ENCODE measurements at places on chromosomes 5 and 9.

DNA sequence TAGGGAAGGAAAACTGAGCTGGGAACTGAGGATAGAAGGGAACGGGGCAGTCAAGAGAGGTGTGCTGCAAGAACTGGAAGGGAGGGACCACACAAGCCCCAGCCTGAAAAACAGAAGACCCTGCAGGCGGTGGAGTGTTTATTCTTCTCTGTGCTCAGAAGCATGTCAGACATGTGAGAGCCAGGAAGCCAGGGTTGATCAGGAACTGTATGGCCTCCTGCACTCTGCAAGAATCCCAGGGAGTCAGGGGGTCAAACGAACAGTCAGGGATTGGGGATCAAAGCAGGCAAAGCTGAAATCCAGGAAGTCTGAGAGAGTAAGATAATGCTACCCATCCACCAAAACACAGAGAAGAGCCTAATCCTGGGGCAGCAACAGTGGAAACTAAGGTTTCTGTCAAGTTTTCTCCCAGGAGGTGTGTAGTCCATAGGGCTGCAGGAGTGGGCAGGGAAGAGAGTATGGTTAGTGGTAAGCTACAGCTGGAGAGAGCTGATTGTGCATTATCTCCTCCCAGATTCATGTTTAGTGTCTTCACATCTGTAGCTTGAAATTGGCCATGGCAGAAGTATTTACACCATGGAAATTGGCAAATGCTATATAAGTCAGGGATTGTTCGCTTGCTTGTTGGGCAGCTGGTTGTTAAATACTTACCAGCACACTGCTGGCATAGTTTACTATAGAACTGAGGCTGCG lies 115.4 kb upstream of the SLC44A1 start:
- no peak for DNase-seq

- no peak for DNase-seq
Observed at GRCh38 chr9:80448996-80449395, 877.2 kb downstream of the TLE4 start.

DNA sequence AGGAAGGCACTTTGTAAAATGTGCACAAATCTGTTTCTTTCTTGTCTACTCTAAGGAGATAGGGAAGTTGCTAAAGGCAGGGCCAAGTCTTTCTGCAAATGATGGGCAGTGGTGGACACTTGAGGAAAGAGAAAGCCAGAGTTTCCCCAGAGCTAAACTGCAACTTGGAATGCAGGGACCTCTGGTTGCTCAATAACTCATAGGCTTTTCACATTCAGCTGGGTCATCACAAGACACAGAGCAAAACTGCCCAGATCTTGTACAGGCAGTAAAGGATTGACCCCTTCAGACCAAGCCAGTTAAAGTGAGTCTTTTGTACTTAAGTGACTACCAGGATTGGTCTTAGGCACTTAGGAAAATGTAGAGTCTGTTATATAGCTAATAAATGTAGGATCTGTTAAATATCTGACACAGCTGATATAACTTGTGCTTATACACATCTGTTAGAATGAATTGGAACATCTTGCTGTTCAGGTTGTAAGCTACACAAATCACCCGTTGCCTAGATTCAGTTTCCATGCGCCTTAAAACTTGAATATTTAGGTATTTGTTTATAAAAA lies 13.5 kb upstream of the AGXT2 start:
- DNase-seq, result no peak

DNA sequence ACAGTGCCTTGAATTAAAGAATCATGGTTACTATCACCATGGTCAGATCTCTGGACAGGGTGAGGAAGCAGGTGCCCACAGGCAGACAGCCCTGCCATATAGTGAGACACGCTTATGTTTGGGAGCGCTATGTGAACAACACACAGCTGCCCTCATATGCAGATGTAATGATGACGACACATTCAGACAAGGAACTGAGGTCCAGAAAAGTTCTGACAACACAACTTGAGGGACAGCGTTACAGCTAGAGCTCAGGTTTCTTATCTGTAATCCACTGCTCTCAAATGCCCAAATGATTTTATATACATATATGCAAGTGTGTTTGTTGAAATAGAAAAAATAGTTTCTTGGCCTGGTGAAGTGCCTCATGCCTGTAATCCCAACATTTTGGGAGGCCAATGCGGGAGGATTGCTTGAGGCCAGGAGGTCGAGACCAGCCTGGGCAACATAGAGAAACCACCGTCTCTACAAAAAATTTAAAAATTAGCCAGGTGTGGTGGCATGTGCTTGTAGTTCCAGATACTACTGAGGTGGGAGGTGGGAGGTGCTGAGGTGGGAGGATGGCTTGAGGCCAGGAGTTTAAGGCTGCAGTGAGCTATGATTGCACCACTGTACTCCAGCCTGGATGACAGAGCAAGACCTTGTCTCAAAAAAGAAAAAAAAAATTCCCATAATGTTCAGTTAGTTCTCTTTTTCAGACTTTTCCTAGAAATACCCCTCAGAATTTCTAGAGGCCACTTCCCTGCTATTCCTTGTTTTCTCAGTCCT lies 423.2 kb downstream of the RAB3C start:
- no peak for DNase-seq

DNA sequence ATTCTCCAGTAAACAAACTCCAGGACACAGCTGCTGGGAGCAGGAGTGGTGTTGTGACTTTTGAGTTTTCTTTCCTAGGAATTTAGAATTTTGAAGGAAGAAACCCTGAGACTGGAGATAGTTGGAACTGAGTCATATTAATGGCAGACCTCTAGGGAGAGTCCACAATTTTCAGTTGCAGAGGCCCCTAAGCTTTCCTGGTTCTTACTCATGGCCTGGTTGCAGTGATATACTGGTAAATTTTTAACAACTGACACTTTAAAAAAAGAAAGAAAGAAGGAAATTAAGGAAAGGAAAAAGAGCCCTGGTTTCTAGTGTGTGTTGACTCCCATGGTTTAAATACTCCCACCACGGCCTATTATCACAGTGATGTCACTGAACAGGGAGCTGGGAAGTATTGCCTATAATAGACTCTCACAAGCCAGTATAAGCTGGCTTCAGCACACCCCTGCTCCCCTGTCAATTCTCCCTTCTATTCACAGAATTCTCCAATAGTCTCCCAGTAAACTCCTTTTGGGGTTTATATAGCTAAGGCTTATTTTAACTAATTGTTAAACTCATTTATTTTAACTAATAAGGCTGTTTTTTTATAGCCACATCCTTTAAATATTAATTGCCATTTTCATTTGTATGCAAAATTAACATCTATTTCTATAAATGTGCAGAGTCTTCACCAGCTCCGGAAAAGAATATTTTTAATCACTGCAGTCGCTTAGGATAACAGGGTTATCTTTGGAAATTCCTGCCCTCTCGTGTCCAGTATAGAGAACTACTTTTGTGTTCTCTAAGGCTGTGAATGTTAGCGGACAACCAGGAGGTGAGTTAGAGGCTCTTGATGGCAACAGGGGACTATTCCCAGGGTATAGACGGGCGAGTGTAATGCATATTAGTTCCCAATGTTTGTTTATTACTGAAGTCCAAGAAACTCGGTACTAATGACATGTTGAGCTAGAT lies 59.7 kb downstream of the GGTA1 start:
- no peak for DNase-seq

DNA sequence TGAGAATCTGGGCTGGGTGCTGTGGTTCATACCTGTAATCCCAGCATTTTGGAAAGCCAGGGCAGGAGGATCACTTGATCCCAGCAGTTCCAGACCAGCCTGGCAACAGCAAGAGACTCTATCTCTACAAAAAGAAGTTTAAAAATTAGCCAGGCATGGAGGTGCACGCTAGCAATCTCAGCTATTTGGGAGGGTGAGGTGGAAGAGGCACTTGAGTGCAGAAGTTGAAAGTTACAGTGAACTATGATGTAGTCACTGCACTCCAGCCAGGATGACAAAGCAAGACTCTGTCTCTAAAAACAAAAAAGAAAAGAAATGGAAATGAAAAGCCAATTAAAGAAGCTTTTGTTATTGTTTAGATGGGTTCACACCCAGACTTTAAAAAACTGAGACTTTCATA lies 131.6 kb upstream of the RASA1 start:
- DNase-seq, result no peak

DNA sequence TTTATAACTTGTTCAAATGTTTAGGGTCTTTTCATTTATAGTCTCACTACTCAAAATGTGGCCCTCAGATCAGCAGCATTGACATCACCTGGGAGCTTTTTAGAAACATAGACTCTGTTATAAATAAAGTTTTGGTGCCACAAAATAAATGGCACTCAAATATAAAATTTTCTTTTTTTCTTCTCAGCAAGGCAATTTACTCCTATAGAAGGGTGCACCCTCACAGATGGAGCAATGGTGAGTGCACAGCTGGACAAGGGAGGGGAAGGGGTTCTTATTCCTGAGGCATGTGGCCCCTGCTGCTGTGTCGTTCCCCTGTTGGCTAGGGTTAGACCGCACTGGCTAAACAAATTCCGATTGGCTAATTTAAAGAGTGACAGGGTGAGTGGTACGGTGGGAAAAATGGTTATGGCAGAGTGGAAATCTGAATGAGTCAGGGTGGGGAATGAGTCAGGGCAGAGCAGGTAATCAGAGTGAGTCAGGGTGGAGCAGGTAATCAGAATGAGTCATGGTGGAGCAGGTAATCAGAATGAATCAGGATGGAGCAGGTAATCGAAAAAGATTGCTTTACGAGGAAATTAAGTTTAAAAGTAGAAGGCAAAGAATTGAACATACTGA lies 31.8 kb upstream of the C7 start:
- no peak for DNase-seq

DNA sequence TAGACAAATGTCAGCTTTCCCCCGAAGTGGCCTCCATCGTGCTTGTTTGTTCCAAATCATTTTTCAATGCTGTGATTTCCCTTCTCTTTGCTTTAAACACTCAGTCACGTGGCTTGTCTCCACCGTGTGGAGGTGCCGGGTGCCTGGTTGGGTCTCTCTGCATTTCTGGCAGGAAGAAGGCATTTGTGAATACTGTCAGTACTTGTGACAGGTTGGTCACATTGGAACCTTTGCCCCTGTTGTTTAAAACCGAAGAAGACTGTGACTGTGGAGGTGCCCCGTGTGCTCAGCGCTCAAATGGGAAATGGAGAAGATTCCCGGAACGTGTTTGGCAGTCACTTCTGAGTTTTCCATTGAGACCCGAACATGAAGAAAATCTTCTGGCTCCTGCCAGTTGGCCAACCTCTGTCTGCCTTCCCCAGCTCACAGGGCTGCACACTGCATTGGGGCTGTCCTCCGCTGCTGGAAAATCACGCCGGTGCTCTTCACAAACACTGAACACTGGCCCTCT lies 74.6 kb downstream of the LMNB1 start:
- DNase-seq, result no peak

GRCh38 chr5:56302027-56302426 lies 68.9 kb upstream of the ANKRD55 start:
- DNase-seq, result no peak

DNA sequence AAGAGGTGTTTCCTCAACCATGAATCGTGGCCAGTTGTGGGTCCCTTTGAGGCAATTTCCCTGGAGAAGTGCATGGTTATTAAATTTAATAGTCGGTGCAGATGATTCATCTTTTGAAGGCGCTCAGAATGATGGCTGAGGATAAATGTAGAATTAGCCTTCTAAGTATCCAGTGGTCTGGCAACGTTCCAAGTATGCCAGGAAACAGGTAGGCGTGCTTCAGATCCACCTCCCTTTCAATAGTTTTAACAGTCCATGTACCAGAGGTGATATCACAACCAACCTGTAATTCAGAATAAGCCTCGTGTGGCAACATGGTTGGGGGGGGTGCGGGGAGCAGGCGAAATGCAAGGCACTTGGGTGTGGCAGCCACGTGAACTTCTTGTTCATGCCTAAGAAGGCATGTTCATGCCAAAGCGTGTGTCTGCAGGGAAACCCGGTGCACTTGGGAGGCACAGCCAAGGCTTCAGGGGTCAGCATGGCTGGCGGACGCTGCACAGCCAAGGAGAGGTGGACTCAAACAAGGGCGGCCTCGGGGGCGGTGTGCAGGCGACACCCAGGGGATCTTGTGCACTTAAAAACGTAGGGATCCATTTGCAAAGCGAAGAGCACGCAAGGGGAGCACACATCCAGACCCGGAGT lies 5.2 kb upstream of the NKD2 start:
- no peak for DNase-seq

GRCh38 chr9:125493384-125493783 lies 213.6 kb downstream of the MAPKAP1 start:
- DNase-seq, result no peak

DNA sequence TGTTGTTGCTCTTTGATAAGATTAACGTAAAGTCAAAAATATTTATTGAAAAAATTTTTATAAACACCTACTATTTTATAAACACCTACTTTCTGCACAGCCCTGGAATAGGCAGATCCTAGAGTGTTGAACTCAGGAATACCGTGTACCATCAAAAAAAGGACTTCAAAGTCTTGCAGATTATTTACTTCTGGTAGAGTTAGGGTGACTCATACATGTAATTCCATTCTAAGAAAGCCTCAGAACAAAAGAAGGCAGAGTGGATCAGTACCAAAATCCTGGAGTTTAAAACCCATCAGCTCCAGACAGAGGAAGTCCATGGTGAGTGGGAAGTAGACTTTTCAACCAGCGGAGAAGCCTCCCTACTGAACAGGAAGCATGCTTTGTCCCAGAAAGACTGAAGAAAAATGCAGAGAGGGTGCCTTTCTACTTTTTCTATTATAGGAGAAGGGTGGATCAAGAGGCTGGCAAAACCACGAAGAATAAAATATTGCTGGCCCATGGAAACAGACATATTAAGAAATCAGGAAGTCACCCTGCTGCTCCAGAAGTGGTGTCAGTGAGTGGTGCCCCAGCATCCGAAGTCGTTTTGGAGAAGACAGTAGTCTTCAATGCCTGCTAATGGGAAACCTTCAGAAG lies 45.1 kb upstream of the DAB2 start:
- no peak for DNase-seq
